CD4-positive, alpha-beta T cell (primary cell): ENCODE measurements at places on chromosomes 7 and 10. TPM values are rescaled to one million over a fixed set of nuclear protein-coding genes. Genes with fewer than 3 reads are reported as not detected.

DNA sequence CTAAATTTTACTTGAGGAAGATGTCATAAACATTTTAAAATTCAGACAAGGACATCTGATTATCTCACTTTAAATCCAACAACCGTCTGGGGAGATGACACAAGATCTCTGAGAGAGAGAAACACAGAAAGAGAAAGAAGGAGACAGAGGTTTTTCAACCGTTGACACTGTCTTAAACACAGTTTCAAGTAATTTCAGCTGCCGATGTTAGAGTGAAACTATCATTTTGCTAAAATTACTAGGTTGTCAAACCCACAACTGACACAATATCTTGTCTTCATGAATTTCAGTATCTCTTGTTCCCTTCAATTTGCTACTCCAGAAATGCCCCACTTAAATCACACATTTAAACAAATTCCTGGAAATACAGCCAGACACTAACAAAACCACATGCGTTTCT lies 174.8 kb downstream of the RAPGEF5 start:
- DNase-seq = no peak

DNA sequence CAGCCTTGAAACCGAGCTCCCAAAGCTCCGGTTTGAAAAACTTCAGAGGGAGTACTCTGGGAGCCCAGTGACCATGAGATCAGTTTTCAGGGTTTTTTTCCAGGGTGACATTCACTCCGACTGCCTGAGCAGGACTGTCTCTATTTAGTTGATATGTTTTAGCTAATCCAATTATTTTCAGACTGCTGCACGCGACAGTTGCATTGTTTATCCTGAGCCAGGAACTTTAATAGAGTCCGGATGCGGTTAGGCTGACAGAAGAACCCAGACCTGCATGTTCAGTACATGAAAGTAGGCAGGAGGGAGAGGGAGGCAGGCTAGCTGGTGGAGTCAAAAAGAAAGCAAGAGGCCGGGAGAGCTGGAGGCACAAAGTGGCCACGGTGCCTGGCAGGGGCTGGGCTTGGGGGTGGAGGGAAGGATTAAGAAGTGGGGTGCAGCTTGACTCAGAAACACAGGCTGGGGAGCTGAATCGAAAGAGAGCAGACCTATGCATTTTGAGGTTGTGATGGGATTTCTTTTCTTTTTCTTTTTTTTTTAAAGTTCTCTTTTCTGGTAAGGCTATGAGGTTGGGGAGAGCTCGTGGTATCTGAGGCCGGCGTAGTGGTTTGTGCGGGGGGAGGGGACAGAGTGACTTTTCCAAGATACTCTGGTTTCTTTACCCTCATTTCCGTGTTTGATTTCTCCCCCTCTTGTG lies 5.7 kb downstream of the GATA3 start:
- DNase-seq = peak; percentile 47

- no peak for DNase-seq
These were observed 71.5 kb upstream of the SMNDC1 start for GRCh38 chr10:110376021-110376766.

The ZDHHC6 gene
- total RNA-seq = 34.3 TPM

DNA sequence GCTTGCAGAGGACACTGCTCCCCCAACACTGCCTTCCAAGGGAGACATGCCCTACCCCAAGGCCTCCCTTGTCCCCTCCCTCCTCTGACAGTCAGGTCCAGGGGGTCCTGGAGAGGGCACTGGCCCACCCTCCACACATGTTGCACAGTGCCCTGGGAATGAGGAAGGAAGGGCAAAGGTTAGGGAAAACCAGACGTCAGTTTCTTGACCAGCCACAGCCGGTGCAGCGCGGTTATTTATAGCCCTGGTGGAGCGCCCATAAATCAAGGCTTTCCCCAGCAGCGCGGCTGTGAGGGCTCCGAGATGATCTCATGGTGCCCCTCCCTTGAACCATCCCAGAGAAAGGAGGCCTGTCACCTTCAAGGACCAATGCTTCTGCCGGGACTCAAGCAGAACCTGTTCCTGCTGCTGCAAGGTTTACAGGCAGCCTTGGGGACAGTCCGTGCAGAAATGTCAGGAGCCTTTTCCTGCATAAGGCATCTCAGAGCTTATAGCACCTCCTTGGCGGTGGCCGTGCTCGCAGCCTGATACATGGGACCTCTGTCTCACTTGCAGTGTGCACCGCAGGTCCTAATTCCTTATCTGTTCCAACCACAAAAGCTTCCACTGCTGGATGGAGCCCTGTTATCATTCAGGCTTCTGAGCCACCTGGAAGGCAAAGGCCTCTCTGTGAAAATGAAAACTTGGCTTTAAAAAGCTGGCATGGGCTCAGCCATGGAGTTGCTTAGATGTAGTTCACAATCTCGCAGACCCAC lies 127.3 kb downstream of the LHPP start:
- DNase-seq = no peak

GRCh38 chr7:16028103-16028502 lies 341.6 kb upstream of the MEOX2 start:
- DNase-seq = no peak

- no peak for DNase-seq
These were observed 689.6 kb downstream of the SORCS1 start for GRCh38 chr10:106474876-106475275.

DNA sequence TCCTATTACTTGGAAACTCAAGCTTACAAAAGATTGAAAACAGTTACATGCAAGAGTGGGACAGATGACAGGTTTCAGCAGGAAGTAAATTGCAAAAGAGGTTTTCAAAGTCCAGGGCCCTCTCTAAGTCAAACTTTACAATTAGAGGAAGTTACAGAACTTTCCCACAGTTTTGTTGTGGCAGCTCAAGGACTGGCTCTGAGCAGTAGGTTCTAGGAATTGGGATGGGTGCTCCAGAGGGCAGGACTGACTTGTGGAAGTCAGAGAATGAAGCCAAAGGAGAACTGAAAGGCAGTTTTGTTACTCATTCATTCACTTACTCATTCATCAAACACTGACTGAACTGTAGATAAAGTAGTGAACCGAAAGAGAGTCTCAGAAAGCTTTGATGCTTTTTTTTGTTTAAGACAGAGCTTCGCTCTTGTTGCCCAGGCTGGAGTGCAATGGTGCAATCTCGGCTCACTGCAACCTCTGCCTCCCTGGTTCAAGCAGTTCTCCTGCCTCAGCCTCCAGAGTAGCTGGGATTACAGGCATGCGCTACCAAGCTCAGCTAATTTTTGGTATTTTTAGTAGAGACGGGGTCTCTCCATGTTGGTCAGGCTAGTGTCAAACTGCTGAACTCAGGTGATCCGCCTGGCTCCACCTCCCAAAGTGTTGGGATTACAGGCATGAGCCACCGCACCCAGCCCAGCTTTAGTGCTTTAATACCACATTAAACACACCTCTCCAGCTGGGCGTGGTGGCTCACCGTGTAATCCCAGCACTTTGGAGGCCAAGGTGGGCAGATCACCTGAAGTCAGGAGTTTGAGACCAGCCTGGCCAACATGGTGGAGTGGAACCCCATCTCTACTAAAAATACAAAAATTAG lies 66.8 kb upstream of the CCNJ start:
- DNase-seq = no peak

- no peak for DNase-seq
These were observed 2.5 kb downstream of the UNC5B start for GRCh38 chr10:71214641-71215559.

GRCh38 chr7:153682628-153683027 lies 369.6 kb upstream of the DPP6 start:
- no peak for DNase-seq

GRCh38 chr7:143222782-143223181 lies 945 bp downstream of the TAS2R40 start:
- peak; percentile 46 for DNase-seq

The C7orf57 gene
- 0.56 TPM for total RNA-seq

DNA sequence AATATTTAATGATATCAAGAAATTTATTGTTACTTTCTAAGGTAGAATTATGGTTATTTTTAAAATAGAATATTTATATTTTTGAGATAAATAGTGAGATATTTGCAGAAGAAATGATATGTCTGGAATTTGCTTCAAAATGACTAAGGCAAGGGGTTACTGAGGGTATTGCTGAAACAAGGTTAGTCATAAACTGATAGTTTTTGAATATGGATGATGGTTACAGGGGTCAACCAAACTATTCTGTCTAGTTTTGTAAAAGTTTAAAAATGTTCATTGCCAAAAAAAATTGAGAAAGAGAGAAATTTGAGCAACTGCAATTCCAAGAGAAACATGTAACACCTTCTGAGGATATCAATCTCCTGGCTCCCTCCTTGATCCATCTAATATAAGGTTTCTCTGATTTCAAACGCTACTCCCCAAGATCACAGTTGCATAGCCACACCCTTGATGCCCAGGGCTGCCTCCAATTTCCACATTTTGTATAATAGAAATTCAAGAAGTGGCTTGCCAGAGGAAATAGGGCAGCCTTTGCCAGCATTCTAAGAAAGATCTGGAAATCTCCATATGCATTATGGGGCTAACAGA lies 159.4 kb upstream of the NAMPT start:
- DNase-seq = no peak
